Heart right ventricle (tissue), 16 donors: ENCODE measurements at places on chromosomes 7 and 10. TPM values are rescaled to one million over a fixed set of nuclear protein-coding genes. Genes with fewer than 3 reads are reported as not detected.

Gene ANKRD7
- total RNA-seq: 0.40 TPM

Gene ASZ1
- total RNA-seq: not detected

- DNase-seq: no peak
- H3K27me3 ChIP-seq: no peaks in the 10 kb centered on the region
- H3K27ac ChIP-seq: no peak overlapping the region
- H3K36me3 ChIP-seq: no peaks in the 10 kb centered on the region
- peaks cover 9% of the 10 kb centered on the region for H3K4me1 ChIP-seq
Observed at GRCh38 chr10:35172574-35172973, 45.9 kb downstream of the CREM start.

DNA sequence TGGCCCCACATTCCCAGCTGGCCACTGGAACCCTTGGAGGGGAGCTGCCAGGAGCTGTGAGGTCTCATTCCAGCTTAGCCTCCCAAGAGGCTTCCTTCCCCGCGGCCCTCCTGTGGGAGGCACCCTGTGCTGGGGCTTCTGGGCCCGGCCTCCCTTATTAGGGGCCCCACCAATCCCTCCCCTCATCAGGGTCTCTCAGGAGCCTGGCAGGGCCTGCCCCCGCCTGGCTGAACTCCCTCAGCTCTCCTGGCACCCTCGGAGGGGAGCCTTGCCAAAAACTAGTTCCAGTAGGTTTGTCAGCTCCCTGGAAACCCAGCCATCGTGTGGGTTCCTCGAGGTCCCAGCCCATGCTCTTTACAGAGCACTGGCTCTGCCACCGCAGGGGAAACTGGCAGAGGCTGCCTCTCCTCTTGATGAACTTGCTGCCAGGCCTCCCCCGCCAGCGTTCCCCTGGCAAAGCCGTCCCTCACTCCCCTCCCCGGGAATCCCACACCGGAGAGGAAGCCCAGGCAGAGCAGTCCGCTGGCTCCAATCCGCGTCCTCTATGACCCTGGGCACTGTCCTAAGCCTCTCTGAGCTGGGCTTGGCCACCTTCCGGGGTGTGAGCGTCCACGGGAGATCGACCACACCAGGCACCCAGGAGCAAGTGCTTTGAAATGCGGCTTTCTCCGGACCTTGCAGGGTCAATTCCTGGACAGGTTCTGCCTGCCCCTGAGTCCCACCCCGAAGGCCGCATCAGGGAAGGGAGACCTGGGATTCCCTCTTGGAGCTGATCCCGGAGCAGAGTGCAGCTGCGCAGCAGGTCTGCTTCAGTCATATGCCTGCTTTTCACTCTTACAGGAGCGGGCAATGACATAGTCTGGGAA is 139.8 kb downstream of the ARHGAP22 start:
- H3K27ac ChIP-seq: peak overlapping the region; percentile 67
- H3K27me3 ChIP-seq: peaks cover 5% of the 10 kb centered on the region
- DNase-seq: peak; percentile 64
- H3K4me1 ChIP-seq: peaks cover 15% of the 10 kb centered on the region

DNA sequence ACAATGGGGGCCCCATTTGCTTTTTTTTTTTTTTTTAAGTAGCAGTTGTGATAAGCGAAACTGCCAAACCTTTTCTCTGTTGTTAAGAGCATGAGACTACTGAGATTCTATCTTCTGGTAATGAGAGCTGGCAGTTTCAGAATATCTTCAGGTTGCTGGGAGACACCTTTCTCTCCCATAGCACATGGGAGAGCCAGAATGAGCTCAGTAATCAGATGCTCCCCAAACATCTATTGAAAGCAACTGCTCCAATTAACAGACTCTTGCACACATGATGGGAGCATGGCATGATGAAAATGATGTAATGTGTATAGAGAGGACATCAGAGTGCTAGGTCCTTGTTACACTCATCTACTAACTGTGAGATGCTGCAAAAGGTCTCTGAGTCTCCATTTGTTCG is 18.8 kb downstream of the MYO3A start:
- no peaks in the 10 kb centered on the region for H3K36me3 ChIP-seq
- no peaks in the 10 kb centered on the region for H3K27me3 ChIP-seq
- H3K4me1 ChIP-seq: no peaks in the 10 kb centered on the region
- no peak overlapping the region for H3K4me3 ChIP-seq

DNA sequence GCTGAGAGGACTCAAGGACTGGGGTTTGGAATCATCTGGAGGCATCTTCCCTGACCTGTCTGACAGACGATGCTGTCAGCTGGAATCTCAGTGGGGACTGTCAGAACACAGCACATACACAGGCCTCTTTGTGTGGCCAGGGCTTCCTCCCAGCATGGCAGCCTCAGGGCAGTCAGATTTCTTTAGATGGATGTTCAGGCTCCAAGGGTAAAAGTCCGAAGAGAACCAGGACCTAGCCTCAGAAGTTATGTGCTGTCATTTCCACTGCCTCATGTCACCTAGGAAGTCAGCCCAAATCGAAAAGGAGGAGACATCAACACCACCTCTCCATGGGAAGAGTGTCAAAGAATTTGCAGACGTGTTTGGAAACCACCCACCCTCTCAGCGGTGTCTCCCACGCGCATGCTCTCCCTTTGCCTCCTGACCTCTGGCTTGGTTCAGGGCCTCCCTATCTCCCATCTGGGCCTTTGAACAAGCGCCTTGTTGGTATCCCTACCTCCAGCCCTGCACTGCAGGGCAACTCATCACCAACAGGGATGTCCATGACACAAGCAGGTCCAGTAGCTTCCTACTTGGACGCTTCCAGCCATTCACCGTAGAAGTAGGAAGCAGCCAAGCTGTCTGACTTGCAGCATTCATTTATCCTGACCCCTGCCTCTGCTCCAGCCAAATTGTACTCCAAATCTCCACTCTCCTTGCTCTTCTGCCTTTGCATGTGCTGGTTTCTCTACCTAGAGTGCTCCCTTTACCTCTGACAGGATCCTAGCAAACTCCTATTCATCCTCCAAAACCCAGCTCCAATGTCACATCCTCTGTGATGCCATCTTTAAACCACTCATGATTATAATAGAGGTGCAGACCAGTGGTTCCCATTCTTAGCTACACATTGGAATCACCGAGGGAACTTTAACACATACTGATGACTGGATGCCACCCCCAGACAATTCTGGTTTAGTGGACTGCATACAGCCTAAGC is 121.6 kb downstream of the OAT start:
- no peak for DNase-seq
- H3K27ac ChIP-seq: no peak overlapping the region
- no peaks in the 10 kb centered on the region for H3K36me3 ChIP-seq
- H3K27me3 ChIP-seq: no peaks in the 10 kb centered on the region
- H3K4me3 ChIP-seq: no peak overlapping the region

DNA sequence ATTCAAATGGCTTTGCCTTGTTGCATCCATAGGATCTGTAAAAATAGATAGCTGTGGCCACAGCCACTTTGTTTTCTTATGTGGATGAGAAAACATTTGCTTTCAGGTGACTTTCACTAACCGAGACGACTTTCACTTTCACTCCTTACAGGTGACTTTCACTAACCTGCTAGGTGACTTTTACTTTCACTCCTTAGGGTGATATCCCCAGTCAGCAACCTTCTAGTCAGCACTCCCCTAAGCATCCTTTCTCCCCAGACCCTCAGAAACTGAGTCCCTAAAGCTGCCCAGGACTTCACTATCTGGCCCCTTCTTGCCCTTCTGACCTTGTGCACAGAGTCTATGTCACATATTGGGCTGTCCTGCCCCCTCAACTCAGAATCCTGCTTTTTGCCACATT is 177.5 kb downstream of the RELN start:
- no peaks in the 10 kb centered on the region for H3K36me3 ChIP-seq
- no peaks in the 10 kb centered on the region for H3K4me1 ChIP-seq
- H3K4me3 ChIP-seq: no peak overlapping the region
- DNase-seq: no peak

DNA sequence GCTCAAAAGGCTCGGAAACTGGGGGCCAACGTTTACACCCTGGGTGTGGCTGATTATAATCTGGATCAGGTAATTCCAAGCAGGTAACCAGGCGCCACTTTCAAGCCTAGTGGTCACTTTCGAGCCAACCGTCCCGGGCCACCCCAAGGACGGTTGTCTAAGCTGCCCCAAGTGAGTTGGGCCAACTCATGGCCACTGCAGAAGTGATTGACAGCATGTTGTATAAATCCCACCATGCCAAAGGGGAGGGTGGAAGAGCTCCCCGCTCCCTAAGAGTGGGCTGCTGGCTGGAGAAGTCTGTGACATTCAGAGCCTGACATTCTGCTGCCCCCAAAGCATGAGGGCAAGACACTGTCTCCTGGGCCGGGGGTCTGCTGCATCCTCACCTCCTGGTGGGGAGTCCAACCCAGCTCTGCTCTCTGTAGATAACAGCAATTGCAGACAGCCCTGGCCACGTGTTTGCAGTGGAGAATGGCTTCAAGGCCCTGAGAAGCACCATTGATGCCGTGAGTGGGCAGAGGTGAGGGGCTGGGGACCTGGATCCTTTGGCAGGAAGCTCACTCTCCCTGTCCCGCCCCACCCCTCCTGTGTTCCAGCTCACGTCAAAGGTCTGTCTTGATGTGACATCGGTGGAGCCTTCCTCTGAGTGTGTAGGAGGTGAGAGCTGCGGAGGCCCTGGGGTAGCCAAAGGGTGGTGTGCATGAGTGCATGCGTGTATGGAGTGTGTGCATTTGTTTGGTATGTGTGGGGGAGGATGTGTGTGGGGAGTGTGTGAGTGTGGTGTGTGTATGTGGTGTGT is 10.8 kb downstream of the ANTXRL start:
- H3K4me3 ChIP-seq: no peak overlapping the region
- no peaks in the 10 kb centered on the region for H3K4me1 ChIP-seq
- no peaks in the 10 kb centered on the region for H3K36me3 ChIP-seq
- no peak for DNase-seq
- H3K27me3 ChIP-seq: no peaks in the 10 kb centered on the region
